Mammary epithelial cell (primary cell): ENCODE measurements at places on chromosomes 2 and 18. TPM values are rescaled to one million over a fixed set of nuclear protein-coding genes. Genes with fewer than 3 reads are reported as not detected.

The PLA2R1 gene
- total RNA-seq, result 17.8 TPM

The NTSR2 gene
- not detected in 2 replicates for total RNA-seq

GRCh38 chr18:63160172-63160995, 159.2 kb downstream of the BCL2 start:
- no peak for DNase-seq

DNA sequence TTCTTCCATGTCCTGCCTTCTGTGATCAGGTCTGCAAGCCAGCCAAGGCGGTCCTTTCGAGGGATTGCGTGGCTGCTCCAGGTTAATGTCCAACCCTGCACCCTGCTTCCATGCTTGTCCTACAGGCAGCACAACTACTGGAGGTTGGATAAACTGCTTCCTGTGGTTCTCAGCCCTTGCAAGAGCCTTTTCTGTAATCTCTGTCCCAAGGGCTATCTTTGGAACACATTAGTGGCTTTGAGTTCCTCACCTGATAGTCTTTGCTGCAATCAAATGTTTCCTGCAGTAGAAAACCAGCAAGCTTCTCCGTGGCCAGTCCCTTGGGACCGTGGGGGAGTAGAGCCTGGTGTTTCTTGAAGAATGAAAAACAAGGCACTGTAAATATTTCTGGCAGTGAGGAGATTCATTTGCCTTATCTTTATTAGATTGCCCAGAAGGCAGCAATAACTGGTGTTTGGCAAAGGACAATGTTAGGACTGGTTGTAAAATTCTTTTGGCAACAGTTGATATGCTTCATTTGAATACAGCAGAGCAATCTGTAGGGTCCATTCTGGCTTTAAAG, 214.4 kb downstream of the FHOD3 start:
- no peak for DNase-seq

DNA sequence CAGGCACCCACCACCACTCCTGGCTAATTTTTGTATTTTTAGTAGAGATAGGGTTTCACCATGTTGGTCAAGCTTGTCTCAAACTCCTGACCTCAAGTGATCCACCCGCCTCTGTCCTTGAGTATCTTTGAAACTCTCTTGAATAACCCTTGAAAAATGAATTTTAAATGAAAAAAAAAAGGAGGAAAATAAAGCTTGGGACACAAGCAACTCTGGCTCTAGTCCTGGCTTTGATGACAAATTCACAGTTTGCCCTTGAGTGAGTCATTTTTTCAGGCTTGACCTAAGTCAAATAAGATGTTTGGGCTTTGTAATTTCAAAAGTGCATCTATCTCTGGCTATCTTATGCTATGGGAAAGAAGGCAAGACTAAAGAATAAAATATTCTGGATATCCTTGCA, 79.0 kb upstream of the TRIB2 start:
- DNase-seq, result no peak

GRCh38 chr2:100980046-100980445, 22.0 kb upstream of the RPL31 start:
- no peak for DNase-seq

GRCh38 chr18:35242426-35242825, 1.6 kb downstream of the ZNF397 start:
- no peak for DNase-seq

DNA sequence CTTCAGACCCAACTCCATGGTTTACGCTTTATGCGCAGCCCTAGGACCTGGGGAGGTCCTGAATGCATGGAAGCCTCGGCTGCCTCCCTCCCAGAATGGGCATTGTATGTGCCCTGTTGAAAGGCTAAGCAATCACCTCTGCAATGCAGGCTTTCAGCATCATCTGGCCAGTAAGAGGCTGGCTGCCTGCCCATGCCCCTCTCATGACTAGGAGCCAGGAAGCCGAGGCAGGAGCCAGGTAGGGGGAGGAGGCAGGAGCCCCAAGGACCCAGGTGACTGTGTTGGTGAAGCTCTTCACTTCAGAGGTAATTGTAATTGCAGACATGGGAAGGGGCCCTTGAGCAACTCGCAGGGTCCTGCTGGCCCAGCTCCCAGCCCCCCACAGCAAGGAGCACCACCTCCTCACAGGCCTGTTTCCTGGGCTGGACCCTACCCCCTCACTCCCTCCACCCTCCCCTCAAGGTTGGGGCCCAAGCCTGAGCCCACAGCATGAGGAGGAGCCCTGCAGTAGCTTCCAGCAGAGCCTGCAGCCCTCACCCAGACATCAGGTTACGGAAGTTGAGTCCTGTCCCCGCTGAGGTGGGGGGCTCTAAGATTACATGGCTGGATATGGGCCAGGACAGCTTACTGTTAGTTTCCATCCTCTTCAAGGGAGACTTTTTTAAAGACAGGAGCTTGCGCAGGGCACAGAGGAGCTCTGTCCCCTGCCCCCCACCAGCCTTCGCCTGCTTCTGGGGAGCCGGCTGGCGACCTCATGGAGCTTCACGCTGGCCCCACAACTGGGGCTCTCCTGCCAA, 21.9 kb downstream of the CRACDL start:
- DNase-seq, result peak; percentile 44

- DNase-seq, result peak; percentile 43
Observed at GRCh38 chr18:51751901-51752300, 554.4 kb upstream of the MEX3C start.

DNA sequence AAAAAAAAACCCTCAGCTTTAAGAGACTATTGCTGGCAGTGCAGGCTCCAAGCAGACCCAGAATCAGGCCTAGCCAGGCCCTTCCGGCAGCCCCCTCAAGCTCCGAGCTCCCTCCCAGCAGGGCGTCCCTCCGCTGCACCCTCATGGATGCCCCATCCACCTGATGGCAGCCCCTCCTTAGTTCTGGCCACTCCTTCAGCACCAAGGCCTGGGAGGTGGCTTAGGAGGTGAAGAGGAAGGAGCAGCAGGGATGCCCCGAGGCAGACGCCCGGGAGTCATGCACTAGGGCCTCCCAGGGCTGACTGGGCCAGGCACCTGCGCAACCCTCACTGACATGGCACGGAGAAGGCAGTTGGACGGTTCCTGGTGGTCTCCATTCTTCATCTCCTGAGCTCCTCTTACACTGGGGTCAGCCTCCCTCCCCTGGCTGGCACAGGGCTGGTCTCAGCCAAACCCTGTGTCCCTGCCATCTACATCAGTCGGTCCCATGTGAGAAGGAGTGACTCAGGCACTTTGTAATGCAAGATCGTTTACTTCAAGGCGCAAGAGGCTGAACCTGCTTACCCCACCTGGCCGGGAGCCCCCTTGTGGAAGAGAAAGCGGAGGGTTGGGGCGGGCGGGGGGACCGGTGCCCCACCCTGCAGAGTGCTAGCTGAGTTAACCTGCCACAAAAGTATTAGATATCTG, 53.5 kb upstream of the ID2 start:
- DNase-seq, result no peak
